ENCODE measurements at places on chromosomes 6 and 20. TPM values are rescaled to one million over a fixed set of nuclear protein-coding genes. Genes with fewer than 3 reads are reported as not detected.

The PRR18 gene
- not detected for total RNA-seq

The APOM gene
- 2.7 TPM for total RNA-seq

The HLA-DOA gene
- 10.9 TPM for total RNA-seq

The STMND1 gene
- not detected for total RNA-seq

The SLC35A1 gene
- 17.2 TPM for total RNA-seq

The PLN gene
- total RNA-seq = 10.4 TPM

The JPH2 gene
- 8.7 TPM for total RNA-seq

The SERPINB1 gene
- 43.5 TPM for total RNA-seq

The TSPO2 gene
- not detected for total RNA-seq

The CFB gene
- total RNA-seq = 34.6 TPM

The DUSP15 gene
- total RNA-seq = 0.49 TPM

The MAD2L1BP gene
- 27.7 TPM for total RNA-seq

The SLC16A10 gene
- total RNA-seq = 2.9 TPM

The SIM1 gene
- total RNA-seq = 25.6 TPM

The RAET1L gene
- total RNA-seq = not detected

The LST1 gene
- 14.3 TPM for total RNA-seq

The MUC21 gene
- total RNA-seq = not detected

Measured in subcutaneous adipose tissue (tissue), 4 donors.